ENCODE measurements at places on chromosomes 13 and 19.

GRCh38 chr19:41535029-41535622 lies 40.8 kb upstream of the CEACAM21 start:
- no peak for DNase-seq

- DNase-seq: no peak
Measured at GRCh38 chr19:8148410-8149260, 757 bp downstream of the FBN3 start.

GRCh38 chr13:90696656-90697055 lies 650.8 kb upstream of the MIR17HG start:
- DNase-seq: no peak

GRCh38 chr19:12187625-12188024 lies 24.7 kb downstream of the ZNF136 start:
- DNase-seq: no peak

DNA sequence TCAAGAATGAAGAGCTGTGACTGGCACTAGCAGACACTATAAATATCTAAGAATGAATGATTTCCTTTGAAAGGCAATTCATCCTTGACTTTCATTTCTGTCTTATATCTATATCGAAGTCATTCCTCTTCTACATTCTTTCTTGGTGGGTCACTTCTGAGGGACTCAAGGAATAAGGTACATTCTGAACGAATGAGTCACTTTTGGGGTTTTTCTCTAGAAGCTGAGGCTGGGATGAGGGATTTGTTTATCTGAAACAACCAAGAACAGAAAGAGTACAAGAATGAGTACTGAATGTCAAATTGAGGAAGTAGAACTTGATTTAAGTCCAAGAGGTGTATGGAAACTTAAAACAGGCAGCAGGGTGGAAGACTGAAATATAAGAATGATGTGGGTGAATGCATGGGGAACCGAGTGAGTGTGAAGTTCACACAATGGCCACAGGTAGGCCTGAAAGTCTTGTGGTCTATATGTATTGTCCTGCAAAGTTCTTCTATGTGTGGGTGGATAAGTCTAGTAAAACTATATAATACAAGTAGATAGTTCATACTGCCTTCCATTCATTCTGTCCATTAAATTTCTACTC lies 343.9 kb downstream of the OXGR1 start:
- no peak for DNase-seq

- DNase-seq: no peak
Measured at GRCh38 chr19:17766543-17767131, 15.4 kb downstream of the FCHO1 start.
